T-helper 17 cell (primary cell): ENCODE measurements at places on chromosomes 6 and 20. TPM values are rescaled to one million over a fixed set of nuclear protein-coding genes. Genes with fewer than 3 reads are reported as not detected.

PLCB4 gene
- total RNA-seq, result 0.52 TPM

UBE2C gene
- total RNA-seq, result 1.4 TPM

FOXS1 gene
- total RNA-seq, result not detected

JPH2 gene
- not detected for total RNA-seq

DNA sequence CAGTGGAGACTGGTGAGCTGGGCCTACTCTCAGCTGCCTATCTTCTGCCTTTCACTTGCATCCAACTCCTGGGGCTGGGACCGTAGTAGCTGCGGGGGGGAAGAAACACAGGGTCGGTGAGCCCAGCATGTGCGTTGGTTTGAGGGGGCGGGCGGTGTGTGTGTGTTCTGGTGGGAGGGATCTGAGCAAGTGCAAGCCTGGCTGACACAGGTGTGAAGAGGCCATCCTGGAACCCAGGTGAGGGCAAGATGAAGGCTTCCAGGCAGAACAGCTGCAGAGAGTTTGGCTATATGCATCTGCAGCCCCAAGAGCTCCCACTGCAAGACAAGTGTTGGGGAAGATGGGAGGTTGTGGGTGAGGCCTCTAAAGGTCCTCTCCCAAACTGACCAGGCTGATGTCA is 30.6 kb downstream of the MOCS1 start:
- H3K4me3 ChIP-seq, result no peak overlapping the region
- no peak overlapping the region for H3K27ac ChIP-seq
- H3K27me3 ChIP-seq, result peaks cover 20% of the 10 kb centered on the region
- H3K36me3 ChIP-seq, result no peaks in the 10 kb centered on the region
- no peak for DNase-seq
- H3K4me1 ChIP-seq, result no peaks in the 10 kb centered on the region

DNA sequence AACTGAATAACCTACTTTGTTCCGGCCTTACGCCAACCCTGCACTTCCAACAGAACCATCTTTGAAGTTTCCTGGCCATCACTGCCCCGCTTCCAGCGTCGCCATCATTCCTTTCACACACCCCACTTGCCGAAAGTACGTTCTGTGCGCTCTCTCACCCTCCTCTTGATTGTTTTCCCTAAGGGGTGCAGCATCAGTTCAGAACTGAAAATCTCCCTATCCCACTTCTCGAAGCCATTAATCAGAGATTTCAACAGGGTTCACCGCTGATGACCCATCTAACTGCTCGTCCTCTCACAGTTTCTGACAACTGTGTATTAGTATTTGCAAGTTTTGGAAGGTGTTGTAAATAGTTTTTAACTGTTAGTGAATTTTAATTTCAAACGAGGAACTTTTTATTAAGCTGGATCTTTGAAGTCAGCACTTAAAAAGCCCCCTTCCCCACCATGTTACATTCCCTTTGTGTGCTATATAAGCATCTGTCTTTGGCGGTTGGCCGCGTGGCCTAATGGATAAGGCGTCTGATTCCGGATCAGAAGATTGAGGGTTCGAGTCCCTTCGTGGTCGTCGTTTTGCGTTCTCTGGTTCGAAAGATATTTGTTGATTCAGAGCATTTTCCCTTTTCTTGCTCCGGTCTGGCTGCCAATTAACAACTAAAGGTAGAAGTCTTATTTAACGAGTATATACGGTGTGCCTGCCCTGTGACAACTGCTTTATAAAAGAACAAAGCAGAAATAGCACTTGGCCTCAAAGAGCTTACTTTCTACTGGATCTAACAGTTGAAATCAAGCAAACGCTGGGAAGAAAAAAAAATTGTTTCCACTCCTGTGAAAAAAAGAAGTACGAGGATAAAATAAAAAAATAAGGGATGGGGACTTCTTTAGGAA is 42.6 kb downstream of the TRIM27 start:
- H3K27me3 ChIP-seq, result peaks cover 19% of the 10 kb centered on the region
- DNase-seq, result no peak
- peak overlapping the region; percentile 80 for H3K27ac ChIP-seq
- H3K36me3 ChIP-seq, result peaks cover 2% of the 10 kb centered on the region

DNA sequence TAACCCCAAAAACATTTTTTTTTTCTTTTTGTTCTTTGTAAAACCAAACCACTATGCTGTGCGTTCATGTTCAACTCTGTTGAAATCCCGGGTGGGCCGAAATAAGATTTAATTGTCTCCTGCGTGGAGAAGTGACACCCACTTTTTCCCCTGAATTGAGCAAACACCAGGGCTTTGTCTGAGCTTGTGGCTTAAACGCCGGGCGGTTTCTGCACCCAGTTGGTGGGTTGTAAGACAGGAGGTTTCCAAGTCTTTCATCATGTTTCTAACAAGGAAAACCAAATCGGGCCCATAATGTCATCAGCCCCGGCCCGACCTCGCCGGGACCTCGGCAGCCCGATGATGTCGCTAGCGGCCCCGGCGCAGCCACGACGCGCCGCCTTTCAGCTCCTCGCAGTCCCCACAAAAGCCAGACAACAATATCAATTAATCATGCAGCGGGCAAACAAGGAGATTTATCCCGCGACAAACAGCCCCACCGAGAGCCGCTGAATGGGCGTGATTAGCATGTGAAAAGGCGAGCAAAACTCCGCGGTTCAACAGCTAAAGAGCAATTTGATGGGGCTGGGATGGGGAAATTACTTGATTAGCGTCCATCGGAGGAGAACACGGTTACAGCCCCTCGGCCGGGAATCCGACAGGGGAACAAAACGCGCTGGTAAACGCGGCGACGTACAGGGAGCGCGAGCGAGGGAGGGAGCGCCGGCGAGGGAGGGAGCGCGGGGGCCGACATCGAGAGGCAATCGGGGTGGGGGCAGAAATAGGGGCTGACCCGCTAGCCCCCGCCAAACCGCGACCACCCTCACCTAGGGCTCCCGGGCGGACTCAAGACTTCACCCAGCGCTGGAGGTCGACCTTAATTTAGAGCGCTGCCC is 5.3 kb downstream of the LINC00237 start:
- peak overlapping the region; percentile 92 for H3K4me3 ChIP-seq
- H3K4me1 ChIP-seq, result peaks cover 24% of the 10 kb centered on the region
- no peaks in the 10 kb centered on the region for H3K36me3 ChIP-seq
- peaks cover 68% of the 10 kb centered on the region for H3K27me3 ChIP-seq

DNA sequence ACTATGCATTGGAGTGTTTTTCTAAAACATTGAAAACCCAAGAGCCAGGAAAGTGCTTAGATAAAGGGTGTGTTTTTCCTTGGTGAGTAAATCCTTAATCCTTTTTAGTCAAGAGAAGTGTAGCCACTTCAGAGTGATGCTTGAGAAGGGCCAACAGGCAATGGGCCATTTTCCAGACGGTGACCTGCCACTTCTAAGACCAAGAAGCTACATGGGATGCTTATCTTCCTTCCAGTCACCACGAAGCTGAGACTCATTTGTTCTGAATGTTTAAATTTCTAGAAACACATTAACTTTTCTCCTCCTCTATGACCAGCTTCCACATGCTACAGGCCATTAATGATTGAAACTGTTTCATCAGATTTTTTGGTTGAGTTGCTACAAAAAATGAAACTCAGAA is 34.4 kb upstream of the NHSL1 start:
- H3K27ac ChIP-seq, result no peak overlapping the region
- no peak overlapping the region for H3K4me3 ChIP-seq
- peaks cover 63% of the 10 kb centered on the region for H3K27me3 ChIP-seq
- no peaks in the 10 kb centered on the region for H3K36me3 ChIP-seq

- no peak overlapping the region for H3K27ac ChIP-seq
- H3K27me3 ChIP-seq, result no peaks in the 10 kb centered on the region
- DNase-seq, result no peak
- peaks cover 5% of the 10 kb centered on the region for H3K4me1 ChIP-seq
- no peak overlapping the region for H3K4me3 ChIP-seq
These were observed 7.0 kb upstream of the KIFC1 start for GRCh38 chr6:33384581-33385020.

- no peak overlapping the region for H3K27ac ChIP-seq
- H3K36me3 ChIP-seq, result peaks cover 2% of the 10 kb centered on the region
- no peak for DNase-seq
- peaks cover 13% of the 10 kb centered on the region for H3K4me1 ChIP-seq
- no peak overlapping the region for H3K4me3 ChIP-seq
- H3K27me3 ChIP-seq, result no peaks in the 10 kb centered on the region
These were observed 83.7 kb downstream of the STXBP5 start for GRCh38 chr6:147287869-147288271.

DNA sequence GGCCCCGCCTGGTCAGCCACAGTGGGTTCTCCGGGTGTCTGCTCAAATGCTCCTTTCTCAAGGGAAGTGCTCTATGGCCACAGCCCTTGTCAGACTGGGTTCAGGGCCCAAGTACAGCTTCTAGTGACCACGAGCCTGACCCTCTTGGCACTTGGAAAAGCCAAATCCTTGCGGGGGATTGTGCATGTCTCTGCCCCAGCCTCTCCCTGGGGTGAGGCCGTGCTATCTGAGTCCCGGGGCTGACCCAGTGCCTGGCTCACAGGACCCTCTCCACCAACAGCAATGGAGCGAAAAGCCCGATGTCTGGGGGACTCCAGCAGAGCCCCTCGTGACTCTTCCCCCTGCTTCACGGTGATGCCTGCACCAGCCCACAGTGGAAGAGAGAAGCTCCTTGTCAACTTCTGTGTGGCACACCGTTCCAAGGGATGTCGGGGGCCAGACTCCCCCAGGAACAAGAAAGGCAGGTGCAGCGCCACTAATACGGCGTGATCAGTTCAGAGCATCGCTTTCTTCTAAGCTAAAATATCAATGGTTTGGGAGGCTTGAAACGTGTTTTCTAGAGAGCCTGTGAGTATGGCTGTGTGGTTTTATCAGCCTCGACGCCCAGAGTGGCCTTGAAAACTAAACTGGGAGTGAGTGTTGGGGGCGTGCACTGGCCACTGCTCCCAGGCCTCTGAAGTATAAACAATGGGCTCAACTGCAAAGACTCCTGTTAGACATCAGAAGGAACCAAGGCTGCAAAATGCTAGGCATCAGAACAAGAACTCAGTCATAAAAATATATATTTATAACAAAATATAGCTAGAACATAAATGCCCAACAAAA is 51.9 kb downstream of the DLL1 start:
- no peaks in the 10 kb centered on the region for H3K36me3 ChIP-seq
- no peak for DNase-seq
- no peak overlapping the region for H3K27ac ChIP-seq
- H3K27me3 ChIP-seq, result peaks cover 17% of the 10 kb centered on the region
- peaks cover 2% of the 10 kb centered on the region for H3K4me1 ChIP-seq

- H3K4me1 ChIP-seq, result peaks cover 42% of the 10 kb centered on the region
- H3K36me3 ChIP-seq, result peaks cover 6% of the 10 kb centered on the region
- peak overlapping the region; percentile 98 for H3K4me3 ChIP-seq
These were observed 476 bp downstream of the MEA1 start for GRCh38 chr6:43013097-43013842.

- H3K4me3 ChIP-seq, result peak overlapping the region; percentile 9
- DNase-seq, result no peak
- no peaks in the 10 kb centered on the region for H3K27me3 ChIP-seq
- H3K36me3 ChIP-seq, result no peaks in the 10 kb centered on the region
- peaks cover 13% of the 10 kb centered on the region for H3K4me1 ChIP-seq
These were observed 39.6 kb downstream of the SLC23A2 start for GRCh38 chr20:4961746-4962145.
